ENCODE measurements at places on chromosomes 7 and 10. TPM values are rescaled to one million over a fixed set of nuclear protein-coding genes. Genes with fewer than 3 reads are reported as not detected.

GRCh38 chr10:2351566-2351965 is 614.2 kb upstream of the ADARB2 start:
- DNase-seq = no peak

Gene FBXL13
- total RNA-seq = 19.4 TPM

DNA sequence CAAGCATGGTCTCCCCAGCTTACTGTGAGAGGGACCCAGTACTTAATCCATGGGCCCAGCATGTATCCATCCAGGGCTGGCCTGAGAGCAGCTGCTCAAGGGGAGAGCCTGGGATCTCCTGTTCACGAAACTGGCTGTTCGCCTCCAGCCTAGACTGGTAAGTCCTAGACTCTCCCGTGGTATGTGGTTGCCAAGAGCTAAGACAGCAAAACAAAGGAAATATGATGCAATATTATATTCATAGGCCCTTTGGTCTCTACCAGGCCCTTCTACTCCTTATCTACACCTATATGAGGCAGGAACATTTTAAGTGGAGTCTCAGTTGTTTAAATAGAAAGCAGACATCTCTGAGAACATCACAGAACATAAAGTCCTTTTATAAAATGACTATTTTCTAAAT is 28.9 kb upstream of the STK17A start:
- peak; percentile 58 for DNase-seq

DNA sequence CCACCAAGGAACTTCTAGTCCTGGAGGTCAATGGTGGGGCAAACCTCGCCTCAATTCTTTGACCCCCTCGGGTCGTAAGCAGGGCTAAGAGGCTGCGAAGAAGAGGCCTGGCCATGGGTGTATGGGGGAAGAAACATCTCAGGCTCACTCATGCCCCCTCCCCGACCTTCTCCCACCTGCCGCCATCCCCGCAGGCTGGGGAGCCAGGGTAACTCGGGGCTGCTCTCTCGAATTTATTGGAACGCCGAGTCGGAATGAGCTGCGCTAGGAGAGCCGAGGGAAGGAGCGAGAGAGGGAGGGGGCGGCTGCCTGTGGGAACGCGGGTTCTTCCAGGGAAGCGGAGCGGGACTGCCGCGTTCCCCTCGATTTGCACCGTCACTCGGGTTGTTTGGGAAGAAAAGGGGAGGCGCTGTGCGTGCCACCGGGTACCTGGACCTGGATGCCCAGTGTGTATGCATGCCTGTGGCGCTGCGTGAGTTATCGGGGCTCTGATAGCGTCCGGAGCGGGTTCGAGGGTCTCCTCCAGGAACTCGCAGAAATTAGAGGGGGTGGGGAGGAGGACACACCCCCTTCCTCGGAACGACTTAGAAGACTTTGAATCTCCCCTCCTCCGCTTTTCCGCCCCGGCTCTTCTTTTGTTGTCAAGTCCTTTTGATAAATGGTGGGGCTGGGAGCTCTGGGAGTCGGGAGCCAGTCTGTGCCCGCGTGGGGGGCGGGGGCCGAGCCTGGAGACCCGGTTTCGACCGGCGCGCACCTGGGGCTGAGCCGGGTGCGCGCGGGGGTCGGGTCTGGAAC is 1.8 kb upstream of the ZNF503 start:
- DNase-seq = peak; percentile 20

- no peak for DNase-seq
These were observed 308.5 kb downstream of the WDR11 start for GRCh38 chr10:121159670-121160069.

GRCh38 chr7:129069021-129069420 is 14.1 kb upstream of the TNPO3 start:
- DNase-seq = no peak

Gene SEPHS1
- total RNA-seq = 63.0 TPM

Gene WIPF3
- total RNA-seq = 0.25 TPM

GRCh38 chr10:26378861-26379294 is 59.3 kb upstream of the APBB1IP start:
- DNase-seq = no peak

- no peak for DNase-seq
These were observed 42.2 kb downstream of the GPR85 start for GRCh38 chr7:113044394-113044793.

- DNase-seq = no peak
These were observed 770.4 kb downstream of the TNS3 start for GRCh38 chr7:46811529-46811928.
